ENCODE measurements at places on chromosomes 13 and 19.

DNA sequence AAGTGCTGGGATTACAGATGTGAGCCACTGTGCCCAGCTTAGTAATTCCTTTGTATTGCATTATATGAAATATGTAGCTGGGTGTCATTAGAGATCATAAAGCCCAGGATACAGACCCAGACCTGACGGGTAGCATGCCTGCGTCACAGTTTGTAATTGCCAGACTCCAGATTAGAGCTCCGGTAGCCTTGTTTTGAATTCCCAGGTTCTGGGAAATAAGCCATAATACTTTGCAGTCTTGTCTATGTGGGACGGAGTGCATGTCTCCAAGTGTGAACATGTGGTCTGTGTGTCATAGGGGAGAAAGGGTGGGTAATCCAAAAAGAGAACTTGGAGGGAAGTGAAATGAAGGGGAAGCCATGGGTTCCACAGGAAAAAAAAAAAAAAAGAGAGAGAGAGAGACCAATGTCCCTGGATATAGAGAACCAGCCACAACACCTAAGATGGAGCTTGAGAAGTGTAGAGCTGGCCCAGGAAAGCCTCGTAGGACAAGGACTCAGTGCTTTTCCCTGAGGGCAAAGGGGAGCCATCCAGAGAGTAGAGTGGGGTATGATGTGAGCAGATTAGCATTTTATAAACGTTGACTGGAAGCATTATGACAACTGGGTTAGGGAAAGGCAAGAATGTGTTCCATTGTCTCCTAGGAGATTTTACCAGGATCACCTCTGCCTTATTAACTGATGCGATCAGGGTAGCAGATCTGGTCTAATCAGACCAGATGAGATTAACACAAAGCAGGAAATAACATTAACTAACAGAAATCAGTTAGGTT, 2.6 kb downstream of the ZSCAN4 start:
- no peak for DNase-seq

GRCh38 chr13:62512194-62513141, 1096.8 kb upstream of the PCDH20 start:
- no peak for DNase-seq

- no peak for DNase-seq
These were observed 128.9 kb downstream of the B3GLCT start for GRCh38 chr13:31328549-31329235.

- no peak for DNase-seq
These were observed 2.5 kb downstream of the MAP1S start for GRCh38 chr19:17721821-17722220.

GRCh38 chr13:98541191-98541590, 35.7 kb downstream of the STK24 start:
- no peak for DNase-seq

DNA sequence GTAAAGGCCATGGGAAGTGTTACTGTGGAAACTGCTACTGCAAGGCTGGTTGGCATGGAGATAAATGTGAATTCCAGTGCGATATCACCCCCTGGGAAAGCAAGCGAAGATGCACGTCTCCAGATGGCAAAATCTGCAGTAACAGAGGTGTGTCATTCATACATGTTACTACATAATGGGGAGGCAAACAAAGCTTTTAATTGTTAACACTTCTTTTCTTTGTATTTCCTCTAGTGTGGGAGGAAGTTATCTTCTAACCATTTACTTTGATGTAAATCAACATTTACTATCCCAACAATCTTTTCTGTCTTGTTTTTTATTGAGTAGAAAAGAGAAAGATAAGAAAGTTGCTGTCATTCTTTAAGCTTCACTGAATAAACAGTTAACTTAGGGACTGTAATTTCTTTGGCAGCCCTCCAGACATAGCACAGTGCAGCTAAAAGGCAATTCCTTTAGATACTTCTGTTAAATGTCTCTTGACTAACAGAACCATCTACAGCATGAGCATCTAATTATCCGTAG, 126.9 kb downstream of the ITGBL1 start:
- DNase-seq = no peak

DNA sequence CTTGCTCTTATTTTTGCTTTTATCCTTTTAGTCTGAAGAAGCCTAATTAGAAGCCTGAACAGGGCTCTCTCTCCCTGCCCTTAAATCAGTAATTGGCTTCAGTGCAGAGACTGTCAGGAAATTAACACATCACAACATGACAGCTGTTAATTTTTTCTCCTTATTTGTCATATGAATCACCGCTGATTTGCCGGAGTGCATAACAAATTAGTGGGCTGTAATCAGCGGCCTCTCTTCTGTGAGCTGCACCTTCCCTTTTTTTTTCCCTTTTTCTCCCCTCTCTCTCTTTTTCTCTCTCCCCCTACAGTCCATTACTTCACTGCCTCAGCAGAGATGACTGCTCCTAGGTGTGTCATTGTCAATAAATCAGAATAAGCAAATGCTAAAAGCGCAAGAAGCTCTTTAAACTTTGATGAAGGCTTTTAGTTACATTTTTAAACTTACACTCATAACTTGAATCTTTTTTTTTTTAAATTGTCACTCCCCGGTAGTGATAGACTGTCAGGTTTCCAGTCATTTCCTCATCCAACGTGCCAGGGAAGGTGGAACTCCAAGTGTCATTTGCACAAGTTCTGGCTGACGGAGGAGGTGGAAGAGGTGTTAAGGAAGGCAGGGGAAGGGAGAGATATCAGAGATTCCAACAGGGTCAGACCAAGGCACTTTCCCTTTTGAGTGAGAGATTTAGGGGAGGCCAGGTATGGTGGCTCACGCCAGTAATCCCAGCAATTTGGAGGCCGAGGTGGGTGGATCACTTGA, 197.1 kb upstream of the TSHZ3 start:
- no peak for DNase-seq

GRCh38 chr13:28573595-28574373, 78.9 kb upstream of the FLT1 start:
- no peak for DNase-seq

DNA sequence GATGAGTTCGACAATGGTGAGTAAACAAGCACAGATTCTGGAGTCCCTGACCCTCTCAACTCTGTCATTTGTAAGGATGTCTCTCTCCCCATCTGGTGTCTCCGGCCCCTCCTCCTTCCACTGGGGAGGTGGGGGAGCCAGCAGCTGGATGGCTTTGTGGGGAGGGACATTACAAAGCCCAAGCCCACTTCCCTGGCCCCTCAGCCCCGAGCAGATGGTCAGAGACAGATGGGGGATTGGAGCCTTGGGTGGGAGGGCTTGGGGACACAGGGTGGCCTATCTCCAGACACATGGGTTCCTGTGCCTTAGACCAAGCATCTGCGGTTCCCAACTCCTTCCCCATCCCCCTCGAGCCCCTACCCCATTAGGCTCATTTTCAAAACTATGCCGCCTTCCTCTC, 2.5 kb downstream of the TIMM50 start:
- no peak for DNase-seq

GRCh38 chr13:72507416-72508199, 219.8 kb downstream of the MZT1 start:
- no peak for DNase-seq

- DNase-seq = no peak
These were observed 64.0 kb downstream of the ALOX5AP start for GRCh38 chr13:30799356-30799824.

- no peak for DNase-seq
These were observed 27.7 kb upstream of the DCUN1D2 start for GRCh38 chr13:113518076-113518803.

GRCh38 chr19:10620786-10621185, 4.6 kb upstream of the SLC44A2 start:
- no peak for DNase-seq

GRCh38 chr19:40827386-40828247, 22.6 kb downstream of the CYP2A6 start:
- no peak for DNase-seq

GRCh38 chr13:40666045-40666932, at the start of gene FOXO1:
FOXO1 (minus strand) TSS chr13:40666641; CDS start chr13:40666212, 429 bp downstream.
- peak; percentile 30 for DNase-seq

- DNase-seq = no peak
These were observed 22.0 kb upstream of the GPR18 start for GRCh38 chr13:99280166-99280565.

DNA sequence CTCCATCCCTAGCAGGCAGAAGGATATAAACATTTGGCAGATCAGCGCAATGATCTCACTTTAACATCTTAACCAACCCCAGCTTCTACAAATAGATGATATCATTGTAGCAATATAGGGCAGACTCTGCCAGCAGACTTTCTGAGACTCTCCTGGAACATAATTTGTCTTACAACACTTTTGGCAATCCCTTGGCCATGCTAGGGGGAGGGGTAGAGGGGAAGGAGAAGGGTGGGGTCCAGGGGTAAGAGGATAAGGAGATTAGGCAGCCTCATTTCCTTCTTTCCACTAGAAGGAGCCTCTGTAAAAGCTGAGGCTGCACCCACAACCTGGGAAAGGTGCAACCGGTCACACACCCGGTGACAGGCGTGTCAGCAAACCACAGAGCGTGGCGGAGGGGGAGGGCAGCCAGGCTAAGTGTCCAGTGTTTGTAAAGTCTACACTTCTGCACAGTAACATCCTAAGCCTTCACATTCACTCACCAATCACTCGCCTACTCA, 8.7 kb upstream of the UBAC2 start:
- DNase-seq = no peak

DNA sequence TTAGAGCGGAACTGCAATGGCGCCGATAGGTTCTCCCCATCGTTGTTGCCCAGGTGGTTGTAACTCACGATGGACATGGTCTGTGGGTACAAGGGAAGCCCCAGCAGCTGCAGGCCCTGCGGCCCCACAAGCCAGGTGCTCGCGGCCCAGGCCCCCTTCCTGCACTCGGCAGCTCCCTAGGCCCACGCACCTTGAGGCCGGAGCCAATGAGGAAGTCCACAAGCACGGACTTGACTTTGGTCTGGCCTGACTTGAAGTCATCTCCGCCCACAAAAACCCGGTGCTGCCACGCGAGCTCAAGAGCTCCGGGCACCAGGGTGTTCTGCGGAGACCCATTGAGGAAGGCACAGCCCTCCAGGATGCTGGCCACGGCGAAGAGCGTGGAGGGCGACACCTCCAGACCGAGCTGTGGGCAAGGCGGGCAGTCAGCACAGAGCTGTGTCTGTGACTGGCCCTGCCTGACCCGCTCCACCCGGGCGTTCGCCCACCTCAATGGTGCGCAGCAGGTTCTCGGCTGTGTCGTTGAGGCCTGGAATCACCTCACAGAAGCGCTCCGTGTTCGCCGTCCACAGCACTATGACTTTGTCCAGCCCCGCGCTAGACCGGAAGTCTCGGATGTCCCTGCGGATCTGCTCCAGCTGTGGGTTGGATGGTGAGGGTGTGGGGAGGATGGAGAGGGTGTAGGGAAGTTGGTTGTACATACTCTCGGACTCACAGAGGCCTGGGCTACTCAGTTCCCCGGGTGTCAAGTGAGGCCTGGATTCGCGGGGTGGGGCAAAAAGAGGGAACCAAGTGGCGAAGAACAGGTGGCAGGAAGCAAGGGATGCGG, 1.9 kb downstream of the ISYNA1 start:
- DNase-seq = no peak

DNA sequence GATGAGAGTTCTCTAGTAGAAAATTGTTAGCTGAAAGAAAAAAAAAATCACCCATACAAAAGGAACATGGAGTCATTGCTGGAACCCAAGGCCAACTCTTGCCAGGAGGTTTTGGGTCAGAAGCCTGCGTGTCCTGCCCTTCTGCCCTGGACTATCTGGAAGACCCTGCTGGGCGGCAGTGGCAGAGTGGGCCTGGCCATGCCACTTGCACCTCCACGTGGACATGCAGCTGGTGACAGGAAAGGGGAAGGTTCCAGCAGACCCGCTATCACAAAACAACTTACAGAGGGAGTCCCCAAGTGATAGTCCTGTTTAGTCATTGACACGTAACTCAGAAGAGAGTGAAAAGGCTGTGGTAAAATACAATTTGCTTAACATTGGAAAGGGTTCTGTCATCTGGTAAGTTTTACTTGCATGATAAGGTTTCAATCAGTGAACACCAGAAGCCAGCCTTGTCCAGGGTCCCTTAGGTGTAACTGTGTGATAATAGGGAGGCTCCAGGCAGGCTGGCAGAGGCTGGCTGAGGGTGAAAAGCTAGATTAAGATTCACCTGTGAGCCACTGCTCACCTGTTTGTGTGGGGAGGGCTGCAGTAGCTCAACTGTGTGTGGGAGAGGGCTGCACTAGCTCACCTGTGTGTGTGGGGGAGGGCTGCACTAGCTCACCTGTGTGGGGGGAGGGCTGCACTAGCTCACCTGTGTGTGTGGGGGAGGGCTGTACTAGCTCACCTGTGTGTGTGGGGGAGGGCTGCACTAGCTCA, 47.8 kb downstream of the COL4A2 start:
- no peak for DNase-seq

DNA sequence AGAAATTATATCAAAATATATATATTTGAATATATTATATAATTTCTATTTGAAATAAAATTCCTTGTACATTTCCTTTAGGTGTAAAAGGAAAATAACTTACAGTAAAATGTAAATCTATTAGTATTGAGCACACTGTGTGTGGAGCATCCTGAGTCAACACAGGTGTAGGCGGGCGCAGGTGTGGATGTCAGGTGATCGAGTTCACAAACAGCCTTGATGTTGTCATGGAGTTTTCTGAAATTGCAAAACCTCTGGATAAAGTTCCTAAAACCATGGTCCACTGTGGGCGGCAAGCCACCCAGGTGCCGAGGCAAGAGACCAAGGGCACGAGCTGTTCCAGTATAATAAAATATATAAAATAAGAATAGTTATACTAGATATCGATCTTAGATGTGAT, 27.7 kb upstream of the MCF2L start:
- DNase-seq = no peak

DNA sequence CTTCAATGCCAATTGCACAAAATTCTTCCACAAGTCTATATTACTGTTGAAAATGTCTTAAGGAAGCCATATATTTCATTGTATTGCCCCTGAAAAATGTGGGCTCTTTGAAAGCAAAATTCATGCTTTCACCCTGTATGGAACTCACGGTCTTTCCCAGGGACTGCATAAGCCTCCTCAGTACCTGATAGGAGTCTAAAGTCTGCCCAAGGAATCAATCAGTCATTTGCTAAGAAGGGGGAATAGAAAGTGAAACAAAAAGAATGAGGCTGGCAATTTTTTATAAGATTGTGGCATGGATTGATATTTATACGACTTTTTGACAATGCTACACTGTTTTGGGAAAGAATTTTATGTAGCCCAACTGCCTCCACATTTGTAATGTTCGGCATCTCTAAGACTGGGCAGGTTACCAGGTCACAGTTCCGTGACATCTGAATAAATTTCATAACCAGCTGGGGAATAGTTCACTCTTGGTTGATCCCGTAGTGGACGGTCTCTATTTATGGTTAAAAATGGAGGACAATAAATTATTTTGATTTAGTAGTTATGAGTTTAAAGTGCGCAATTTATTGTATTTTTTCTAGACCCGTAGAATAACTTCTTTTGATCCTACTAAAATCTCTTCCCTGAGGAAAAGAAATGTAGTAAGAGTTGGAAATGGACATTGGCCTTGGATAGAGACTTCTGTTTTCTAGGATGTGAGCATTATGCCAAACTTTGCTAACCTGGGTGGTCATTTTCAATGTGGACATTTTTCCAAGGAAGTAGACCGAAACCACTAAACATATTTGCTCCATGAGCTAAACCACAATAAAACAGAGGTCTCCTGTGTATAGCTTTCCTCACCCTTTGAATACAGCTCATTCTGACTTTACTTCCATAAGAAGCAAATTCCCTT, 1585.4 kb downstream of the EFNB2 start:
- DNase-seq = no peak
